ENCODE measurements at places on chromosomes 7 and 10. TPM values are rescaled to one million over a fixed set of nuclear protein-coding genes. Genes with fewer than 3 reads are reported as not detected.

Gene ZNF804B
- total RNA-seq = not detected

Gene BAG3
- total RNA-seq = 35.2 TPM

Gene PPP1R3A
- not detected for total RNA-seq

Gene GPR141
- total RNA-seq = not detected

Gene RPA3
- total RNA-seq = 143 TPM

Gene TMEM106B
- 76.7 TPM for total RNA-seq

Gene FFAR4
- 0.61 TPM for total RNA-seq

Gene ACBD7
- total RNA-seq = 8.2 TPM

GRCh38 chr7:100589341-100589947 is 3.3 kb downstream of the FBXO24 start:
- no peak overlapping the region for H3K4me3 ChIP-seq
- peaks cover 27% of the 10 kb centered on the region for H3K27me3 ChIP-seq
- H3K36me3 ChIP-seq = peaks cover 21% of the 10 kb centered on the region

DNA sequence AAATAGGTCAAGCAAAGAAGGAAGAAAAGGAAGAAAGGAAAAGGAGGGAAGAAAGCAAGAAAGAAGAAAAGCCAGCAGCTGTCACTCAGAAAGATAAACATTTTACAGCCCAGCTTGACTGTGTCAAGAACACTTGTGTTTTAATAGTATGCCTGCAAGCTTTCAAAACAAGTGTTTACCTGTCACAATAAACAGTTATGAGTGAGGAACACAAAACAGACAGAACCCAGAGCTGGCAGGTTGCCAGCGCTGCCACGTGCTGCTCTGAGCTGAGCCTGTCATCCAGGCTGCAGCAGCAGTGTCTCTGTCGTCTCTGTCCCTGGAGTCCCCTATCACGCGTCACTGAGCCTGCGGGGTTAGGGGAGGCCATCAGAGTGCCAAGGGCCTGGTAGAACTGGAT is 827.6 kb upstream of the AUTS2 start:
- no peaks in the 10 kb centered on the region for H3K4me1 ChIP-seq
- H3K36me3 ChIP-seq = no peaks in the 10 kb centered on the region
- no peak overlapping the region for H3K27ac ChIP-seq

DNA sequence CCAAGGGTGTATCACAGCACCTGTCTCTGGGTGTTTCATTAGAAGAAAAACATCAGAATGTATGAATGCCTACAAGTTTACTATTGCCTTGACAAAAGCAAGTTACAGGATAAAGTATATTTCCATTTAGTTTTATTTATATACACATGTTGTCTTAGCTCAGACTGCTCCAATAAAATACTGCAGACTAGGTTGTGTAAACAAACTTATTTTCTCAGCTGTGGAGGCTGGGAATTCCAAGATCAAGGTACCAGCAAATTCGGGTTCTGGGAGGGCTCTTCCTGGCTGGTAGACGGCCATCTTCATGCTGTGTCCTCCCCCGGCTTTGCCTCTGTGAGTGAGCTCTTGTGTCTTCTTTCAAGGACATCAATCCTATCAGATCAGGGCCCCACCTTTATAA is 77.1 kb upstream of the UNC5B start:
- H3K4me1 ChIP-seq = no peaks in the 10 kb centered on the region
- no peak for DNase-seq
- H3K4me3 ChIP-seq = no peak overlapping the region
- peaks cover 100% of the 10 kb centered on the region for H3K27me3 ChIP-seq
- no peak overlapping the region for H3K27ac ChIP-seq

GRCh38 chr7:81680120-81680519 is 89.7 kb downstream of the HGF start:
- no peaks in the 10 kb centered on the region for H3K36me3 ChIP-seq
- no peak overlapping the region for H3K4me3 ChIP-seq
- peaks cover 20% of the 10 kb centered on the region for H3K4me1 ChIP-seq
- no peak for DNase-seq
- H3K27ac ChIP-seq = no peak overlapping the region

GRCh38 chr10:30600005-30600404 is 29.5 kb downstream of the LYZL2 start:
- DNase-seq = no peak
- peaks cover 4% of the 10 kb centered on the region for H3K4me1 ChIP-seq
- peaks cover 1% of the 10 kb centered on the region for H3K27me3 ChIP-seq

GRCh38 chr10:84244651-84245270 is at the start of gene RGR:
Gene RGR, plus strand, starts transcription at chr10:84245053. Its CDS starts 38 bp downstream, at chr10:84245091.
- no peaks in the 10 kb centered on the region for H3K4me1 ChIP-seq
- peaks cover 5% of the 10 kb centered on the region for H3K36me3 ChIP-seq
- peaks cover 77% of the 10 kb centered on the region for H3K27me3 ChIP-seq
- H3K27ac ChIP-seq = no peak within 1 kb of the TSS

- no peaks in the 10 kb centered on the region for H3K4me1 ChIP-seq
- no peak for DNase-seq
- no peak overlapping the region for H3K4me3 ChIP-seq
Observed at GRCh38 chr7:133703547-133703946, 423.6 kb upstream of the LRGUK start.

DNA sequence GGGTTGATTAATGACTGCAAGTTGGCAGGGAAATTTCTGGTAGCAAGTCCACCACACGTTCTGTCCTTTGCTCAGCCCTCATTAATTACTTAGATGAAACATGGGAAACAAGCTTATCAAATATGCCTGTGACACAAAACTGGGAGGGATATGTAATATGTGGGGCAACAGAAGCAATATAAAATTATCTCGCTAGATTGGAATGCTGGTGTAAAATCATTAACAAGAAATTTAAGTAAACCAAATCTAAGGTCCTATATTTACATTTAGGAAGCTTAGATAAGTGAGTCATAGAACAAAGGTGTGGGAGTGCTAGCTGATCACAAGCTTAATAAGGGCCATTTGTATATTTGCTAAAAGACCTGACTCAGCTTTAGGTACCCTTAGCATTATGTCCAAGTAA is 23.5 kb downstream of the TRPV5 start:
- H3K4me3 ChIP-seq = no peak overlapping the region
- peak overlapping the region; percentile 58 for H3K27ac ChIP-seq
- no peak for DNase-seq
- H3K36me3 ChIP-seq = peaks cover 6% of the 10 kb centered on the region
- H3K4me1 ChIP-seq = peaks cover 56% of the 10 kb centered on the region

GRCh38 chr7:70353330-70353945 is 755.2 kb downstream of the AUTS2 start:
- H3K36me3 ChIP-seq = no peaks in the 10 kb centered on the region
- H3K4me3 ChIP-seq = no peak overlapping the region
- H3K27me3 ChIP-seq = no peaks in the 10 kb centered on the region
- no peak for DNase-seq

DNA sequence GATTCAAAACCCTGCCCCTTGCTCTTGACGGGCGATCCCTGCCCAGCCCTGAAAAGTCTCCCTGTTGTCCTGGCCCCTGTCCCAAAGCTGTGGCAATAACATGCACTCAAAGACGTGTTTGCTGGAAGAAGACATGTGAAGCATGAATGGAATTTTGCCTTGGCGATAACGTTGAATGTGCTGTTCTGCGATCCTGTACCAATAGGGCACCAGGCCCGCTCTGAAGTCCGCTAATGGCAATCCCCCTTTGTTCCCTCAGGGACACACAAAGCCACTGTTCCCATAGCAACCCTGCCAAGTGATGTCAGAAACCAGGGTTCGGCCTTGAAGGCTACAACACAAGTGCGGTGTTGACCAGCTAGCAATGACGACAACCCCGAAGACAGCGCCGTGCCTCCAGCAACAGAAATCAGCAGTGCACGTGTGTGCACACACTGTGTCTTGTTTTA is 284.6 kb downstream of the KLF6 start:
- no peaks in the 10 kb centered on the region for H3K36me3 ChIP-seq
- H3K27me3 ChIP-seq = no peaks in the 10 kb centered on the region
- H3K4me1 ChIP-seq = peaks cover 15% of the 10 kb centered on the region

DNA sequence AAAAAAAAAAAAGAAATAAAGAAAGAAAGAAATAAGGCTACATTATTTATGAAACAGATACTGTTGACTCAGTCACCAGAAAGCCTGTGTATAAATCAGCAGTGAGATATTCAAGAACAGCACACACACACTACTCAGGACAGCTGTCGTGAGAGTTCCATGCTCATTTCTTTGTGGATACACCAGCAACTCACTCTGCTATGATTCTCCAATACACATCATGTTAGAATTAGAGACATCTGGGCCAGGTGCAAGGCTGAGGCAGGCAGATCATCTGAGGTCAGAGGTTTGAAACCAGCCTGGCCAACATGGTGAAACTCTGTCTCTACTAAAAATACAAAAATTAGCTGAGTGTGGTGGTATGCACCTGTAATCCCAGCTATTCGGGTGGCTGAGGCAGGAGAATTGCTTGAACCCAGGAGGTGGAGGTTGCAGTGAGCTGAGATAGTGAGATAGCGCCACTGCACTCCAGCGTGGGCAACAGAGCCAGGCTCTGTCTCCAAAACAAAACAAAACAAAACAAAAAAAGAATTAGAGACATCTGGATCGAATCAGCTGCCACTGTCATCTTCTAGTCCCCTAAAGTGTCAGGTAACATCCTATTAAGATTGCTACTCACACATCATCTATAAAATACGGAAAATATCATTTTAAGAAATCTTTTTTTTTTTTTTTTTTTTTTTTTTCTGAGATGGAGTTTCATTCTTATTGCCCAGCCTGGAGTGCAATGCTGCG is 11.2 kb upstream of the NUPR2 start:
- H3K36me3 ChIP-seq = no peaks in the 10 kb centered on the region
- no peak for DNase-seq
- H3K27me3 ChIP-seq = no peaks in the 10 kb centered on the region
- no peak overlapping the region for H3K4me3 ChIP-seq
- H3K27ac ChIP-seq = no peak overlapping the region
- H3K4me1 ChIP-seq = no peaks in the 10 kb centered on the region

GRCh38 chr7:143495851-143496250 is 18.2 kb downstream of the TAS2R41 start:
- H3K36me3 ChIP-seq = no peaks in the 10 kb centered on the region
- DNase-seq = no peak
- no peak overlapping the region for H3K4me3 ChIP-seq
- H3K4me1 ChIP-seq = peaks cover 10% of the 10 kb centered on the region

- peak; percentile 12 for DNase-seq
- H3K4me3 ChIP-seq = no peak overlapping the region
- H3K4me1 ChIP-seq = peaks cover 31% of the 10 kb centered on the region
- no peaks in the 10 kb centered on the region for H3K27me3 ChIP-seq
- no peak overlapping the region for H3K27ac ChIP-seq
Observed at GRCh38 chr7:105647591-105647990, 66.3 kb upstream of the EFCAB10 start.

DNA sequence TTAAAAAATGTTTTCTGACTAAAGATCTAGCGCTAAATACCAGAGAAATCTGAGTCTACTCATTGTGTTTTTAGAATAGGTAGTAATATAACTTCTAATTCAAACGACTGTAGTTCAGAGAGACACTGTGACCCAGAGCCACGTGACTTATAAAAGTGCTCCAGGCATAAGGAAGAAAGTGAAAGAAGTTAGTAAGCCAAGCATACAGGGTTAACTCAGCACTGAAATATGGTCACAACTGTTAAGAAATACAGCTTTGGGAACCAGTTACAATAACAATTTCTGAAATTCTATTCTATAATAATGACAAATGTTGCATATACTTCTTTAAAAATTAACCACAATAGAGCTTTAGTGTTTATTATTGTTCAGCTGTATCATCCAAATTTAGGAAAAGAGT is 119.1 kb downstream of the TFEC start:
- H3K36me3 ChIP-seq = no peaks in the 10 kb centered on the region
- H3K4me1 ChIP-seq = peaks cover 5% of the 10 kb centered on the region
- H3K4me3 ChIP-seq = no peak overlapping the region
- H3K27me3 ChIP-seq = no peaks in the 10 kb centered on the region

DNA sequence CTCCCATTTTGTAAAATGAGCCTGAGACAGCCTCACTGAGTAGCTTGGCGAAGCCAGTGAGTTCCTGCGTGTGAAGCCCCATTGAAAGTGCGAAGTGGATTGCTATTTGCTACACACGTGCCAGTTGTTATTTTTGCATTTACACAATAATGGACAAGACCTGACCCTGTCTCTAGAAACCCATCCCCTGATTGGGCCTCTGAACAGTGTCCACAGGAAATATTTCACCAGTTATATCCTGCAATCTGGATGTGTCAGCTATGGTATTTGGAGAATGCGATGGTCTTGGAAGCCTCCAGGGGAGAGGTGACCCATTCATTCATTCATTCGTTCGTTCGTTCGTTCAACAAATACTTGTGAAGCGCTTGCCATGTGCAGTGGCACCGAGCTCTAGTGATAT is 37.1 kb downstream of the COL13A1 start:
- H3K27me3 ChIP-seq = peaks cover 77% of the 10 kb centered on the region
- no peak for DNase-seq
- no peak overlapping the region for H3K27ac ChIP-seq

DNA sequence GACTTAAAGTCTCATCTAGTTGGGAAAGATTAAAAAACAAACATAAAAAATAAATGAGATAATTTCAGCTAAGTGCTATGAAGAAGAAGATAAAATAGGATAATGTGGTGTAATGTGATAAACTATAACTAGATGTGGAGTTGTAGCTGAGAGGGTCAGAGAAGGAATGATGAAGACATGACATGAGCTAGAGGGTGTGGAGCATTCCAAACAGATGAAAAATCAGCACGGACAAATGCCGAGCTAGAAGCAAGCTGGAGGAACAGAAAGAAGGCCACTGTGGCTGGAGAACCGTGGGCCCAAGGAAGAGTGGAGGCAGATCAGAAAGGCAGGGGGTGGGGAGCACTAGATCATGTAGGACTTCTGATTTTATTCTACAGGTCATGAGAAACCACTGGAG is 70.6 kb downstream of the CDK6 start:
- peaks cover 29% of the 10 kb centered on the region for H3K36me3 ChIP-seq
- no peaks in the 10 kb centered on the region for H3K27me3 ChIP-seq
- H3K4me1 ChIP-seq = peaks cover 52% of the 10 kb centered on the region
